NCI-H1436 treated with DMSO at 0.1 percent for 48 hours (cell line): ENCODE measurements at places on chromosomes 2 and 18.

- no peak for DNase-seq
Observed at GRCh38 chr2:44939106-44940048, 2.1 kb upstream of the SIX3 start.

GRCh38 chr2:194705398-194705797 lies 951.6 kb upstream of the SLC39A10 start:
- no peak for DNase-seq

- DNase-seq = no peak
Observed at GRCh38 chr2:63827749-63828148, 13.9 kb upstream of the UGP2 start.

GRCh38 chr18:48855422-48856377 lies 95.1 kb downstream of the SMAD7 start:
- DNase-seq = no peak

DNA sequence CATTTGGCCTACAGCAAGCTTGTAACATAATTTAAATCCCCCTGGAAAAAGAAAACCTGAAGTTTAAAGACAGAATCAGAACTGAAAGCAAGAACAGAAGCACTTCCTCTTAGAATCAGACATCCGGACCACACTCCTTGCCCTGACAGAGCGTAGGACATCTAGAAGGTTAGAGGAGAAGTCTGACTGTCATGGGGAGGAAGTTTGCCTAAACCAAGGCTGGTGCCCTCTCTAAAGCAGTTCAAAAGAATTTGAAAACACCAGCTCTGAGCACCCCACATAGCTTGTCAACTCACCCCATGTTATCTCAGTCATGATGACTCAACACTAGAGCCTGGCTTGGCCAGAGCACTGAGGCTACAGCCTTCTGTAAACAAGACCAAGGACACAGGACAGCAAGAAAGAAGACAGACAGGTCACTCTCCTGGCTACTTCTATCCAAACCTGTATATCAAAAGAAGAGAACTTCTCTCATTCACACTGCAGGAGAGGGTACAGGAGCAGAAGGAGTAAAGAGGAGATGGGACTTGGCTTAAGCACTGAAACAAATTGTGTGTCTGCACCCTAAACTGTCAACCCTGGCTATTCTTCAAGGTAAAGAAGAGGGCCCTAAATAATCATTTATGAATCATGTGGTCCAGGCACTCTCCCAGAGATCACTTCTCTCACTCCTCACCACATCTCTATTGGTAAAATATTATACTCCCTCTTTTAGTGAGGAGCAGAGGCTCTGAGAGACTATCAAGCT lies 198.6 kb downstream of the MEMO1 start:
- DNase-seq = no peak

GRCh38 chr2:163625632-163626031 lies 110.2 kb downstream of the FIGN start:
- no peak for DNase-seq

GRCh38 chr2:108161298-108161697 lies 78.5 kb upstream of the SULT1C3 start:
- no peak for DNase-seq

DNA sequence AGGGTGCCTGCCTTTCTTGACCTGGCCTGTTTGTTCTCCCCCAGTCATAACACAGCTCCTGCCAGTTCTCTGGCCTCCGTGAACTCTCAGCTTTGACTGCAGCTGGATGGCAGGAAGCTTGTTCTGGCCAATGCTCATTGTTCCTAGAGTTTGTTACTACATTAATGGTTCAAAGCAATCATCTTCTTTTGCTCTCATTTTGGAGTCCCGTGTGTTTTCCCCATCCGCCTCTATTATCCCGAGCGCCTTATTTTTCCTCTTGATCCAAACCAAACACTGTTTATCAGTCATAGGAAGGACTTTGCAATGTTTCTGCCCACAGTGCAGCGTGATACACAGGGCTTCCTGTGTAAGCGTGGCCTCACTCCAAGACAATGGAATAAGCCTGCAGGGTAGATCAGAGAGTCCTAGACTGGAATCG lies 184.3 kb upstream of the APCDD1 start:
- no peak for DNase-seq

GRCh38 chr18:51330148-51330547 lies 132.7 kb upstream of the MEX3C start:
- no peak for DNase-seq
